NCI-H526 treated with DMSO at 0.1 percent for 48 hours (cell line): ENCODE measurements at places on chromosomes 7 and 10.

DNA sequence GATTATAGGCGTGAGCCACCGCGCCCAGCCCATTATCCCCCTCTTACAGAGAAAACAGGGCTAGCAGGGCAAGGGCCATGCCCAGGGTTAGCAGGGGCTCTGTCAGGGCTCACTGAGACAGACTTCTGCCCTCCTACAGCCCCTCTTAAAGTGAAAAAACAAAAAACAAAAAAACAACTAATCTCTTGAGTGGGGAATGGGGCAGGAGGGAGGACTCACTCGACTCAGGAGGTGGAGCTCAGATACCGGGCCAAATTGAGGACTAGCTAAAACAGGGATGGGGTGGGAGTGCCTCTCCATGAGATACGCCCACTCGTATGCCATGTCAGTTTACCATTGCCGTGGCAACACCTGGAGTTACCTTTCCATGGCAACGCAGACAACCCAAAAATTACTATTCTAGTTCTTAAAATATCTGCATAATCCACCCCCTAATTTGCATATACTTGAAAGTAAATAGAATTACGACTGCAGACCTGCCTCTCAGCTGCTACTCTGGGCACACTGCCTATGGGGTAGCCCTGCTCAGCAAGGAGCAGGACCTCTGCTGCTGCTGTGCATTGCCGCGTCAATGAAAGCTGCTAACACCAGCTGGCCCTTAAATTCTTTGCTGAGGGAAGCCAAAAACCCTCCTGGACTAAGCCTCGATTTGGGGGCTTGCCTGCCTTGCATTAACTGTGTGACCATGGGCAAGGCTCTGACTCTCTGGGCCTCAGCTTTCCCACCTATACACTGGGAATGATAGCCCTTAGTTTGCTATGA lies 13.4 kb downstream of the SSC4D start:
- DNase-seq, result peak; percentile 46

DNA sequence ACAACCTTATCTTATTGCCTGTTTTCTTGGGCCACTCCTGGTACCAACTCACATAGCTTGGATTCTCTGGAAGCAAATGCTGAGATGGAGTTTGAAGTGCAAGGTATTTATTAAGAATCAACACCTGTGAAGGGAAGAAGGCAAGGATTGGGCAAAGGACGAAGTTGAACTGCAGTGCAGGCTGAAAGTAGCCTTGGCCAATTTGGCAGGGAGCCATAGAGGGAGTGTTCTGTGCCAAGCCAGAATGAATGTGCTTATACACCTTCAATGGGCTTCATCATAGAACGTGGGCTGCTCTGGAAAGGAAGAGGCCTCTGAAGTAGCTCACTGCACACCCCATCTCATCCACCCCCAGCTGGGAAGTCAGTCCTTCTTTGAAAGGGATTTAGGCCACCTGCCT lies 79.8 kb upstream of the IFRD1 start:
- no peak for DNase-seq

GRCh38 chr10:48623009-48623408 lies 18.1 kb upstream of the ARHGAP22 start:
- no peak for DNase-seq

DNA sequence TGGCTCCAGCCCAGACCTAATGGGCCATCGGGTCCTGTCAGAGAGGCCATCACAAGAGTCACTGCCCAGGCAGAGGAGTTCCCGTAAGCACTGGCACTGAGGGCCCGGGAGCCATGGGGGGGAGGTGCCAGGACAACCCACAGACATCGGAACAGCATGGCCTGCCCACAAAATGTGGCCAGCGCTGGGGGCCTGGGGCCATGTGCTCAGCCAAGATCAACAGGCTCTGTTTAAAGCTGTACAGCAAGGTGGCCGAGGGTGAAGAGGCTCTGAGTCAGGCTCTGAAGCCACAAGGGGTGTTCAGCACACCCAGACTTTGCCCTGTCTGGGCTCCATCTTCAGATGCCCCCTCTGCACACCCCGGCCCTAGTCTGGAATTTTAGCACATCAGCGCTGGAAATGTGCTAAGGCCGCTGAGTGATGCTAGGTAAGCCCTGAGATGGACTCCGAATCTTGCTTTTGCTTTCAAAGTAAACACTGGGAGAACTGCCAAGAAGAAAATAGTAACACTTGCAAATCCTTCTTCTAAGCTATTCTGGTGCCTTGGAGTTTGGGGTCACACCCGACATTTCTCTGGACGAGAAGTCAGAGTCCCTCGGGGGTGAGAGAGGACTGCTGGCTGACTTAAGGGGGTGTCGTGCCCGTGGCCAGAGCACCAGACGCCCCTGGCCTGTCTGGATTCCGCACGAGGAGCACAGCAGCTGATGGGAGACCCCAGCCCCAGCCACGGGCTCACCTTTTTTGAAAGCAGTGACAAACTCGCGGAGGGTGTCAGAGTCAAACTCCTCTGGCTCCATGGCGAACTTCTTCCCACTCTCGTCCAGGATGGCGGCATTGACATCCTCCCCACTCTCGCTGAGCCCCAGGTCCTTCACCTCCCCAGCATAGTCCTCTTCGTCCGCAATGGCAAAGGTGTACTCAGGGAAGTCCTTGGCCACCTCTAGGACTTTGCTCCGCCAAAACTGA lies 23.6 kb downstream of the PDIA4 start:
- DNase-seq, result no peak

GRCh38 chr10:93577565-93577964 lies 11.1 kb downstream of the FFAR4 start:
- no peak for DNase-seq

- no peak for DNase-seq
Observed at GRCh38 chr7:156545979-156546378, 94.6 kb upstream of the RNF32 start.

- peak; percentile 55 for DNase-seq
Observed at GRCh38 chr10:60964257-60965235, 20.6 kb upstream of the RHOBTB1 start.

DNA sequence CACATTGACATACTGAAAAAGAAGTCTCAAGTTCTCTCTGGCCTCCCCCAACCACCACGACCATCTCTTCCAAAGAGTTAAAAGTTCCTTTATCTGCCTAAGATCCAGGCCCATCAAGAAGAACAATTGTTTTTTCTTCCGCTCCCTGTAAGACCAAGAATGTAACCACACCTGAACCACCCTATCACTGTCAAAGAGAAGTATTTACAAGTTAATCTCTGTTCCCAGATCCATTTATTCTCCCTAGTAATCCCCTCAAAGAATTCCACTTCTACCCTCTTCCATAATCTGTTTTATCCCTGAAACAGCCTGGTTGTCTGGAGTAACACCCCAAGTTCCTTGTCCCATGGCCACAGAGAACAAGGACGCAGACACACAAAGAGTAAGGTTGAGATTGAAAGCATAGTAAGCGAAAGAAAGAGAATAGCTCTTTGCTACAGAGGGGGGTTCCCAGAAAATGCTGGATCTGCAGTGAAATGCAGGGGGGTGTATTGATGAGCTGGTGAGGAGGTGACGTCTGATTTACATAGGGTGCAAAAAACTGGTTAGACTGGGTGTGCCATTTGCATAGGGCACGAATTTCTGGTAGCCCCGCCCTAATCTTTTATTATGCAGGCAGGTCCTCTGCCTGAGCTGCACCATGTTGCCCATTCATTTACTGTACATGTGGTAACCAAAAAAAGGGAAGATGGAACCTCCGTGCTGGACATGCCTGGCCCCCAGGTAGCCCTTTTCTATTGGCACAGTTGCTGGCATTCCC lies 122.0 kb downstream of the SKIDA1 start:
- peak; percentile 51 for DNase-seq

DNA sequence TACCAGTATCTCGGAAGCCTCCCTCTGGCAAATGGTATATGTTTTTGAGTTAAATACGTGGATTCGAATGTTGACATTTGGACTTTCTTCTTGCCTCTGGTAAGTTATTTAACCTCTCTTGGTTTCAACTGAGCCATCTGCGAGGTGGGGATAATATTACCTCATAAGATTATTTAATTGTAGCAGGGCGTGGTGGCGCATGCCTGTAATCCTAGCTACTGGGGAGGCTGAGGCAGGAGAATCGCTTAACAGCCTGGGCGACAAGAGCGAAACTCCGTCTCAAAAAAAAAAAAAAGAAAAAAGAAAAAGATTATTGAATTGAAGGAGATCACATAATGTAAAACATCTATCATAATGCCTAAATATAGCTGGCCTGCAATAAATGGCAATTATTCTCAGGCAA lies 396 bp upstream of the TAF5 start:
- DNase-seq, result no peak

DNA sequence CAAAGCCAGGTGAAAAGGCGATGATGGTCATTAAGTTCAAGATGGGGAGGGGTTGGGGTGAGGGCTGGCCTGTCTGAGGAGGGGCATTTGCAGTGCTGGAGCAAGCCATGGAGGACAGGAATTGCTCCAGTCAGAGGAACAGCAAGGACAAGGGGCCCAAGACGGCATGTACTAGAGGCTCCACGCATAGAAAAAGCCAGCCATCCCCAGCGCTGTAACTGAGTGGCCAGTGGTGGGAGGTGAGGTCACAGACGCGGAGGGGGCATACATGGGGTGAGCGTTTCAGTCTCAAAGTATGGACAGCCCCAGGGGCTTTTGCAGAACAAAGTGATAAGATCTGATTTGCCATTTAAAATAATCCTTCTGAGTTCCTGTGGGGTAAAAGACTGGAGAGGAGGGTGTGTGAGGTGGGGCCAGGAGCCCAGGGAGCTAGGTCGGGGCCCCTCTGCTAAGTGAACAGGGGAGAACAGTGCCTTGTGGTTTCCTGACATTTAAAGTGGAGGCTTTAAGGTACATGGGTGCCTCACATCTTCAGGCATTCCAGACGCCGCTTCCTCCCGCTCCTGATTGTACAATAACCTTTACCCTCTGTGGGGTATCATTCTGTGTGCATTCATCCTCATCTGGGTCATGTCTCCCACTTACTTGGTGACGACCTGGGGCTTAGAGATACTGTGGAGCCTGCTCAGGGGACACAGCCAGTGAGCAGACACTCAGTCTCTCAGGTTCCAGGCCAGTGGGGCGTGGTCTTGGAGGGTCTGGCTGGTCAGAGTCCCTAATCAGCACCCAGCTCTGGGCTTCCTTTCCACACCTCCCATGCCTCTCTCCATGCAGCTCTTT lies 105.6 kb upstream of the GPR26 start:
- no peak for DNase-seq

- no peak for DNase-seq
Observed at GRCh38 chr7:148939128-148939755, 55.2 kb upstream of the EZH2 start.

GRCh38 chr10:71437537-71438092 lies 40.9 kb downstream of the CDH23 start:
- no peak for DNase-seq

- no peak for DNase-seq
Observed at GRCh38 chr7:20864221-20864620, 77.5 kb upstream of the SP8 start.

GRCh38 chr10:15486404-15486803 lies 115.3 kb upstream of the FAM171A1 start:
- DNase-seq, result no peak

DNA sequence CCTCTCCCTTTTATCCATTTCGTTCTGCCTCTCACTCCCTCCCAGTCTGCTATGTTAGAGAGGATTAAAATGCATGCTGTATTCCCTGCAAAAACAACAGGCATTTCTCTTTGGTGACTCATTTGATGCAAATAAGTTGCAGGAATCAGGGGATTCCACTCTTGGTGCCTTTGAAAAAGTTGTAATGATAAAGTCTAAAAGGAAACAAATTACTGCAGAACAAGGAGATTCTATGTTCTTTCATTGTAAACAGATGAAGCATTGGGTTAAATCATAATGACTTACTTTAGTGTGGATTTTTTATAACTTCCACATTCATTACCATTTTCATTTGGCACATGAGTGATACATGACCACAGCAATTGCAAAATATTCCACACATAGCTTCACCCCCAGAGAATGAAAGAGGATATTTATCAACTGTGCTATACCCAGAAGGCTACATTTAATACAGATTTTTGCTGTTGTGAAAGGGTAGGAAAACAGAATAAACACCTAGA lies 33.4 kb upstream of the ABLIM1 start:
- DNase-seq, result no peak

GRCh38 chr10:45514291-45515270 lies 140.6 kb downstream of the ALOX5 start:
- peak; percentile 21 for DNase-seq

DNA sequence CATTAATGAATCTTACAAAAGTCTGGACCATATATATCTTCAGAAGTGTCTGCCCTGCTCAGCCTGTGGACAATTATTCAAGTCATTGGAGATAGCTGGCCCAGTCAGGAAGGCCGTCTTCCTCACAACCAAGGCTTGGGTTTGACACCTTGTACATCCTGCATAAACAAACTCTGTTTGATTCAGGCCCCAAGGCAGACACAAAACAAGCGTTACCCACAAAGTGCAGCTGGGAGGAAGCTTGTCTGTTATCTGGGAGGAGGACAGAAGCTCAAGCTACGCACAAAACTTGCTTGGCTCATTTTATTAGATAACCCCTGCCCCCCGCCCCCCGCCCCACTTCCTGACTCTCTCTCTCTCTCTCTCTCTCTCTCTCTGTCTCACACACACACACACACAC lies 166.9 kb upstream of the WDR11 start:
- no peak for DNase-seq

DNA sequence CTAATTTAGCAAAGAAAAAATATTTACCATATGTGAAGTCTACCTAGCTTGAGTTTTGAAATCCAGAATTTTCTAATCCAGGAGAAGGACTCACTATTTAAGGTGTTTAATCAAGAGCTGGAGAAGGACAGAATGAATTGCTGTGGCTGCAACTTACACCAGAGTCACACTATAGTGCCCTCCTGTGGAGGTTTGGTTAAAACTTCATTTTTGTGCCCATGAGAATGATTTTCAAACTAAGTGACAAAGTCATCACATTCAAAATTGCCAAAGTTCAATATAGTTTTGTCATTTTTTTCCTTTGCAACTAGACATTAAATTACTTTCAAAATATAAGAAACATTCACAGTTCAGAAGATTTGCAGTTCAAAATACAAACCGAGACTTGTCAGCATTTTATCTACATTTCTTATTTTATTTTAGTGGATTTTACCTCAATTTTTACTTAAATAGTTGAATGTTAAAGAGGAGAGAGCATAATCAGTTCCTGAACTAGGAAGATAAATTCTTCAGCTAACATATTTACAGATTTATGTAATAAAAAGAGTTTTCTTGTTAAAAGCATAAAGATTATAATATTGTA lies 70.7 kb downstream of the CABCOCO1 start:
- no peak for DNase-seq

GRCh38 chr7:90988996-90989765 lies 275.1 kb upstream of the FZD1 start:
- no peak for DNase-seq

DNA sequence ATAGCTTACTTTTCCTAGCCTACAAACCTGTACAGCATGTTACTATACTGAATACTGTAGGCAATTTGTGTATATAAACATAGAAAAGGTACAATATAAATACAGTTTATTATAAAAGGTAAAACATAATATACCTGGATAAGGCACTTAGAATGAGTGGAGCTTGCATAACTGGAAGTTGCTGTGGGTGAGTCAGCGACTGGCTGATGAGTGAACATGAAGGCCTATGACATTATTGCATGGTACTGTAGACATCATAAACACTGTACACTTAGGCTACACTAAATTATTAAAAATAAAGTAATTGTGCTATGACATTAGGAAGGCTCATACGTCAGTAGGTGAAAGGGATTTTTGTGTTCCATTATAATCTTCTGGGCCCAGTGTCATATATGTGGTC lies 228.8 kb downstream of the HDAC9 start:
- DNase-seq, result no peak

GRCh38 chr7:14351167-14351566 lies 361.7 kb upstream of the ETV1 start:
- DNase-seq, result no peak

- no peak for DNase-seq
Observed at GRCh38 chr7:159127691-159128642, 16.7 kb downstream of the VIPR2 start.

- DNase-seq, result no peak
Observed at GRCh38 chr10:68721673-68722335, 765 bp downstream of the CCAR1 start.
